Right cardiac atrium (tissue), 5 donors: ENCODE measurements at places on chromosomes 16 and 17. TPM values are rescaled to one million over a fixed set of nuclear protein-coding genes. Genes with fewer than 3 reads are reported as not detected.

The CCL11 gene
- total RNA-seq: 0.79 TPM

The CD300E gene
- total RNA-seq: 0.75 TPM

The TMIGD1 gene
- not detected for total RNA-seq

The ABCC11 gene
- total RNA-seq: 0.09 TPM

The NTN1 gene
- total RNA-seq: 179 TPM

The TM4SF5 gene
- not detected for total RNA-seq

The SPHK1 gene
- total RNA-seq: 3.8 TPM

The CCL13 gene
- 1.0 TPM for total RNA-seq

The PRR15L gene
- not detected for total RNA-seq

DNA sequence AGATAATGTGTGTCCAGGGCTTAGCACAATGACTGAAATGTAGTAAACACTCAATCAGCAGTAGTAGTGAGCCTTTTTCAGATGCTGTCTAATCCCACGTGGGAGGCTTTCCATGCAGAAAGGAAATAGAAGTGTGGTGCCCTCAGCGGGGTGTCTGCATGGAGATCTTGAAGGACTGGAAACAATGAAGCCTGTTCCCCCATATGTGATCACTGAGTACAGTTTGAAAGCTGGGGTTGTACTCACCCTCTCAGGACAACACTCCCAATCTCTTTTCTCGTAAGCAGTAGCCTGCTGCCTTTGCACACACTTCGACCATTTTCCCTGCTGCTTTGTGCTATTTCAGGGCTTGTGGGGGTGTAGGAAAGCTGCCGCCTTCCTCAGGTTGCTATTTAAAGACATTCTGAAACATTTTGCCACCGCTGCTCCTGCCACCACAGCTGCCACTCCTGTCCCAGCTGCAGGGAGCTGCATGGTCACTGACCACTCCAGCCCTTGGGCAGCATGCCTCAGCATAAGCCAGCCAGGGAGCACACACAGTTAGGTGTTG, 40.6 kb upstream of the HAS3 start:
- no peak for DNase-seq

- no peak for DNase-seq
These were observed 312.1 kb downstream of the SOX9 start for GRCh38 chr17:72432881-72433280.

DNA sequence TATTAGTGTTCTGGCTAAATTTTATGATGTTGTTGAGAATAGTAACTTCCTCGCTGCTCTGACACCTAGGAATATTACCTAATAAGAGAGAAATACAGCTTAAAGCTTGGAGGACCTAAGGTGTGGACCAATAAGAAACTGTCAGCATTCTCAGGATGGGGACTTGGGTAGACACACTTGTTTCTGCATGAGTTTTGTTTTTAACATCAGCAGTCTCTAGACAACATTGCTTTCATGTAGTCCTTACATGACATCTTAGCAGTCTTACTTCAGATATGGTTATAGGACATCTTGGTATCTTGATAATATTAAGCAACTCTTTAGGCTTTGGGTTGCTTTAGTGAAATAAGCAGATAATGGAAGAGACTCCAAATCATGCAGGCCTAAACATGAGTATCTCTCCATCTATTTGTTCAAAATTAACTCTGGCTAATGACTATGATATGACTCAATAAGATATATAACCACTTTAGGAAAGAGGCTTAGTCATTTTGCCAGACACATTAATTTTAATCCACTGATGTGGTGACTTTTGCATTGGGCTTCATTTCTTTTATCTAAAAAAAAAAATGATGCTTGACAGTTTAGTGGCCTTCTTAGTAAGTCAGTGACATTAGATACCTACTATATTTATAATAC, 84.5 kb downstream of the WNT3 start:
- DNase-seq: no peak

DNA sequence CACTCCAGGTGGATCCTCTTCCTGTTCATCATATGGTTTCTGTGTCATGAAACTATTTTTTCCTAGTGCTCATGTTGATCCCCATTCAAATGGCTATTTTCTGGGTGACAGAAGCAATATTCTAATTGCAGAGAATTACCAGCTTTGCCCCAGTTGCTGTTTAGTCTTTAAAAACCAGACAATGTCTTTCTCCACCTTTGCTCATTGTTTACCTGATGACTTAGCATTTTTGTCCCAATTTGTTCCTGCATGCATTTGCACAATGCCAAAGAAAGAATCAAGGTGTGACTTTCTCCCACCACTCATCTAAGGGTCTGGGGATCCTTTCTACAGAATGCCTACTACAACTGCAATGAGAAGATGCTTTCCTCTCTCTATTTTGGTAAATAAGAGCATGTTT, 439.9 kb upstream of the MAF start:
- no peak for DNase-seq

DNA sequence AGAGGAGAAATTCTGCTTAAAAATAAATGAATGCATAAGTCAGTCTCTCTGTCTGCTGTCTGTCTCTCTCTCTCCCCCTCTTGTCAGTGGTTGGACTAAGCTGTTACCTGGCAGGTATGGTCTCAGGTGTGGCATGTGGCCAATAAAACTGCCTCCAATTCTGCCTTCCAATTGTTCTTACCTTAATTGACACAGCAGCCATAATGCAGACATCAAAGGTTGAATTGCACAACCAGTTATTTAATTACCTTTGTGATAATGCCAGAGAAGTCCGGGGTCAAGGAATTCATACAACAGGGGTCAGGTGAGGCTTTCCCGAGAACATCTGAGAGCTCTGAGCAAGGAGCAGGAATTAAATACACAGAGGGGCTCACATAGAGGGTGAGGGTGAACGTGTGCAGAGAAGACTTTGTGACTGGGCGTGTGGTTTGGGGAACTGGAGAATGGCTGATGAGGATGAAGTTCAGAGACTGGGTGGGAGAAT, 78.8 kb upstream of the CDYL2 start:
- DNase-seq: no peak

DNA sequence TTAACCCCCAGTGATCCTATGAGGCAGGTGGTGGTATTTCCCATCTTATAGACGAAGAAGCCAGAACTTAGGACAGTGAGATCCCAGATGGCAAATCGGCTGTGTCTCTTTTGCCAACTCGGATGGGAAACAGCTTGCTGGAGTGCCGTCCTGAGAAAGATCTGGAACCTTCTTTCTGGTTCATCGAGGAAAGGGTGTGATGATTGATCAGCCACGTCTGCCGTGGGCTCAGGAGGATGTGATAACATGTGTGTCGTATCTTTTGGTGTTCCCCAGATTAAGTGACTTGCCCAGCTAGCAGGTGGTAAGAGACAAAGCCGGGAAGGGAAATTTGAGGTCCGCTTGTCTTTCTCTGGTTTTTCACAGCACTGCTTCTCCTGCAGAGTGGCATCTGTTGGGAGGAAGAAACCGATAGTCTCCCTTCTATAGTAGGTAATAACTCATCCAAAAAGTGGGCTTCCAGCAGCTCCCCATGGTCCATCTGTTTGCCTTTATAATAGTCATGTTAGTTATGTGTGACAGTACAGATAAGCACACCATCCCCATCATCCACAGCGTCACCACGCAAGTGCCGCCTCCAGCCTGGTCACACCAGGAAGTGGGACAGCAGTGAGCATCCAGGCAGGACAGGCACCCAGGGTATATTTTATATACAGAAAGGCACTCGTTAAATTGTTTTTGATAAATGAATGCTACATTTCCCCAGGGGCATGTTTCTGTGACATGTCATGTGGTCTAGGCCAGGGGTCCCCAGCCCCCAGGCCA, 175.5 kb downstream of the KATNIP start:
- no peak for DNase-seq

DNA sequence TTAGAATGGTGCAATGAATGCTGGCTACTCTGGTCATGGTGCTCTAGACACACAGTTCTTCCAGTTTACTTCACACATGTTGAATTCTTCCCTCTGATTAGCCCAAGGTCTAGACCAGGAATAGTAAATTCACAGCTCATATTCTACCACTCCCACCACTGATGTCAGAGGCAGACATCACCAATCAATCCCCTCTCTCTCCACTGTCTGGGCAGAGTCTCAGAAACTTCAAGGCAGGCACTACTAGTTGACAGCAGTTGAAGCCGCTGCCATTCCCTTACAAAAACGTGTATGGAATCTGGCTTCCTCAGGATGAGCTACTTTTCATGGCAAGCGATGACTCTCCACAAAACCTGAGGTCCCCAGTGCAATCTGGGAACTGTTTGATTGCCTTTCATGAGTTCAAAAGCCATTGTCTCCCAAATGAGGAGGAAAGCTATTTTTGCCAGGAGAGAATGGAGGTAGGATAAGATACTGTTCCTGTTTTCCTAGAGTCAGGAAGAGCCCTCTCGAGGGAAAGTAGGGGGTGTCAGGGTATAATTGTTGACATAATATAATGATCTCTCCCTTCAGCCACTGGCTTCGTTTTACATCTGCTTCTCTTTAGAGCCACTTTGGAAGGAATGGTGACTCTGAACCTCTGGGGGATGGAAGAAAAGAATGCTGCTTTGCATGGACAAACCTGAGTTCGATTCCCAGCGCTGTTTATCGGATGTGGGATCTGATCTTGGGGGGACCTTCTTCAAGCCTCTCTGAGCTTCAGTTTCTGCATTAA, 90.0 kb downstream of the FOXL1 start:
- no peak for DNase-seq

DNA sequence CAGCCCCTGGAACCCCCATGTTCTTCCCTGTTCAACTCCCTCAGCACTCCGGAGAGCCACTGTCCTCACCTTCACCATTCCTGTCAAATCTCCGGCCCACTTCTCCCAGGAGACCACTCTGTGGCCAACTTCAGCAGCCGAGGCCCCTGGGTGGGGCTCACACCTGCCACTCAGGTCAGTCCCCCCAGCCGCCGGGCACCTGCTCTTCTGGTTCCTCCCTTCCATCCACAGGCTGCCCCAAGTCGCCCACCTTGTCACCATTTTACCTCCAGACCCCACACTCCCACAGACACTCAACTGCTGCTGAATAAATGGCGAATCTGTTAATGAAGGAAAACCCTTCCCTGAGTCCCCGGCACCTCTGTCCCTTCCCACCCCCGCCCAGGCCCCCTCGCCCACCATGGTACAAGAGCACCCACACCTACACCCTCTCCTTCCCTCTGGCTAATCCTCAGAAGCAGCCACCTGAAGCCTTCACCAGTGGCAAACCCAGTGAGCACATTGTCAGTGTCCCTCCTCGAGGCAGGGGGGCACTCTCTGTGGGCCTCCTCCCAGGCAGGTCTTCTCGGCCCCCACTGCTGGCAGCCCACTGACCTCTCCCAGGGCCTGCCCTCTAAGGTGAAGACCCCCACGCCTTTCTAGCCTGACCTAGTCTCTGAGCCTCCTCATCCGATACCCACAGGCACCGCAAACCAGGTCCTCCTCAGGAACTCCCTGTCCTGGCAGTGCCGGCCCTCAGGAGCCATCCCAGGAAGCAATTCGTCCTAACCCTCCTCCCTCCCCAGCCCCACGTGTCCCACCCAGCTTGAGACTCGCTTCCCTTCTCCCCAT, 8.2 kb downstream of the CANT1 start:
- DNase-seq: peak; percentile 46

DNA sequence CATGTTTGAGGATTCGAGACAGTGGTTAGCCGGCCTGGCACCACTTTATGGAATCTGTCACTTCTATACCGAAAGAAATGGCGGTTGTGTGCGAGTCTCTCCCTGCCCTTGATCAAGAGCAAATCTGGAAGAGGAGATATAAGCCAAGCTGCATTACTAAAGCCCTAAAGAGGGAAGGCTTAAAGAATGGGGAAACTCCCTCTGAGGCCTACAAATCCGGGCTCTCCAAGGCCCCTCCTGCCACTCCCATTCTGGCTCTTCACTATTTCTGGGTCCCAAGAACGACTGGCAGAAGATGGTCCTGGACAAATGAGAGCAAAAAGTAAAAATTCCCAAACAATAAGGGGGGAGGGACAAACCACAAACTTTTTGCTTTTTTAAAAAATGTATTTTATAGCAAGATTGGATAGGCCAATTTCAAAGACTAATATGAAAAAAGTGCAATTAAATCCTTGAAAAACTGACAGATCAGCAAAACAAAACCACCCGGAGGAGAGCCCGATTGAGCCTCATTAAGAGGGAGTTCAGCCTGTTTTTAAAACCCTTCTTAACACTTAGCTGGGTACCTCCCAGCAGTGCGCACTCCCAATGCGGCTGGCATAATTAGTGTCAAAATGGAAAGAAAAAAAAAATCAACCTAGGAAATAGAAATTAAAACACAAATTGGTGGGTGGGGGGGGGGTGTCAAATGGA, 193.5 kb downstream of the ZFHX3 start:
- DNase-seq: no peak

- no peak for DNase-seq
These were observed 76.1 kb upstream of the CDH5 start for GRCh38 chr16:66290431-66290830.

DNA sequence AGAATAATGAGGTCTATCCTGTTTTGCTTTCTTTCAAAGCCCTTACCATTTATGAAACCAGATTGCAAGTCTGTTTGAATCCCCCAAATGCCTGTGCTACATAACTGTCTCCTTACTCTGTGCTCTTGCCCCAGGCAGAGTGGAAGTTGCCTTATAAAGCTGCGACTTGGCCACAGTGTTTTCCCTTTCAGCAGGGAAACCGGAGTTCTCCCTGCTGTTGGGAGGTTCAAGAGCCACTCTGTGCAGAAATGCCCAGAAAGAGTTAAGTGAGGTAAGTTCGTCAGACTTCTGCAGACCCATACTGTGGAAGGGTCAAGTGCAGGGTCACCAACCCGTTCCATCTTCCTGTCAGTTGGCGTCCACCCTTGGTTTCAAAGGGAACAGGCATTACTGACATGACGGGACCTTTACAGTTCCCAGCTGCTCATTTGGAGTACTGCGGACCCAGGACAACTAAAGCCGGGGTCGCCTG, 508.9 kb downstream of the WWOX start:
- no peak for DNase-seq

GRCh38 chr16:30805056-30805369, 18.0 kb upstream of the ZNF629 start:
- DNase-seq: no peak

- DNase-seq: no peak
These were observed 153.4 kb upstream of the SDK2 start for GRCh38 chr17:73797594-73798110.

- no peak for DNase-seq
These were observed 40.0 kb upstream of the RBFOX3 start for GRCh38 chr17:79650861-79651260.

DNA sequence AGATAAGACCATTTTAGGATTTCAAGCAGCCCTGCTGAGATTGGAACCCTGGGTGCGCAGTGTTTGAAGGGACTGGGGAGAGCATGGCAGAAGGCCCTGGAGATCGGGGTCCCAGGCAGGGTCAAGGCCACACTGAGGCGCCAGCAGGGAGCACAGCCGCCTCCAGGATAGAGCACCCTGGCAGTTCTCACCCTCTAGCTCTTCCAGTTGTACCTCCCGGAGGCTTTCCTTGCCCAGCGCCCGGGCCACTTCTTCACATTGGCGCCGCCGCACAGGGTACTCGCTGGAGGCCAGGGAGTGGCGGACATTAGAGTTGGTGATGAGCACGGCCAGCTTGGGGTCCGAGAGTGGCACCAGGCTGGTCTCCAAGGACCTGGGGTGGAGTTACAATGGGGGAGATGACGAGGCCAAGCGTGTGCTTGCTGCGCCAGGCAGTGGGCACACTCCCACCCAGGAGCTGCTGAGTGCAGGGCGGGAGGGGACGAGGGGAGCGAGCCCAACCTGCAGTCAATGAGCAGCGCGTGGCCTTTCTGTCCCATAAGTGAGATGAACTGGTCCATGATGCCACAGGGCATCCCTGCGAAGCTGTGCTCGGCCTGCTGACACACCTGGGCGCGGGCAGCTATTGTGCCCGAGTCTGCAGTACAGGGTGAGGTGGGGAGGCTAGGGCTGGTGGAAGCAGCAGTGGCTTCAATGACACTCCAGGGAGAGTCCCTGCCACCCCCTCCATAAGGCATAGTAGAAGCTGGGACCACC, 2.3 kb downstream of the GALK1 start:
- DNase-seq: peak; percentile 48

- DNase-seq: no peak
These were observed 15.4 kb upstream of the TMEM92 start for GRCh38 chr17:50258647-50259476.
